Keratinocyte (primary cell): ENCODE measurements at places on chromosomes 6 and 20.

DNA sequence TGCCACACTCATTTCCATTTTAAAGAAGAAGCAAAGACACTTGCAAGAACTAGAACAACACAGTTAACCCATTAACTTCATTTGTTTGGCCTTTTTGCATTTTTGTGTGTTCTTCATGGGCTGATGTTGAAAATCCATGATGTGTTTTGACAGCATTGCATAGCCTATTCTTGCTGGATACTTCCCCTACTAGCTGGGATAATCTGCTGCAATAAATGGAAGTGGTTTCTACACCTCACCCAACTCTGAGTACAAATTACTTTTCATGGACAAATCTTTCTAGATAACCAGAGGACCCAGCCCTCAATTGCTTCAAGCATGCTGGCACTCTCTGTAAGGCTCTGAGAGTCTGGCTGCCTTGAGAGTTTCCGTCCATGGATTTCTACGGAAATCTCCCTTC is 26.5 kb downstream of the CST9L start:
- DNase-seq = no peak

GRCh38 chr6:149305372-149305771 is 12.1 kb upstream of the TAB2 start:
- no peak for DNase-seq

DNA sequence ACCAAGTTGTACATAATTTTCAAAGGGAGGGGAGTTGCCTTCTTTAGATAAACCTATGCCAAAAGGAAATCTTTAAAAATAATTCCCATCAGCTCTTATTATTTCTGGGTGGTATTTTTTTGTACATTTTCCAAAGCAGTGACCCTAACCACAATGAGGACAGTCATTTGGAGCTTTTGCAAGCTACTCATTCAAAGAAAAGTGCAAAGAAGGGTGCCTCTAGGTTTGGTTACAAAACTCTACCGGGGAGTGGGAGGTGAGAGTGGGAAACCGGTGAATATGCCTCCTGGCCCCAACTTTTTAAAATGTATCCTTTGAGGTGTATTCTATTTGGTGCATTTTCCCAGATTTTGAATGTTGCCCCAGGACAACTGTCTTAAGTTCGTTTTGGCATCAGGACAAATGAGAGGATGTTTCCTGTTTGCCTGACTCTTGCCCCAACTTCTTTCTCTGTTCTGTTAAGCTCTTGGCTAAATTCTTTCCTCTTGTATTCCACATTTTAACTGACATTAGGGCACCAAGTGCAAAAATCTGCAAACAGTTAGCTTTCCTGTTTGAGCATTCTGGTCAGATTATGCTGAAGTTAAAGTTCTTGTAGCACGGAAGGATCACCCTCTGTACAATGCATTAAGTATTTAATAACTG is 78.9 kb downstream of the SLX4IP start:
- DNase-seq = no peak

DNA sequence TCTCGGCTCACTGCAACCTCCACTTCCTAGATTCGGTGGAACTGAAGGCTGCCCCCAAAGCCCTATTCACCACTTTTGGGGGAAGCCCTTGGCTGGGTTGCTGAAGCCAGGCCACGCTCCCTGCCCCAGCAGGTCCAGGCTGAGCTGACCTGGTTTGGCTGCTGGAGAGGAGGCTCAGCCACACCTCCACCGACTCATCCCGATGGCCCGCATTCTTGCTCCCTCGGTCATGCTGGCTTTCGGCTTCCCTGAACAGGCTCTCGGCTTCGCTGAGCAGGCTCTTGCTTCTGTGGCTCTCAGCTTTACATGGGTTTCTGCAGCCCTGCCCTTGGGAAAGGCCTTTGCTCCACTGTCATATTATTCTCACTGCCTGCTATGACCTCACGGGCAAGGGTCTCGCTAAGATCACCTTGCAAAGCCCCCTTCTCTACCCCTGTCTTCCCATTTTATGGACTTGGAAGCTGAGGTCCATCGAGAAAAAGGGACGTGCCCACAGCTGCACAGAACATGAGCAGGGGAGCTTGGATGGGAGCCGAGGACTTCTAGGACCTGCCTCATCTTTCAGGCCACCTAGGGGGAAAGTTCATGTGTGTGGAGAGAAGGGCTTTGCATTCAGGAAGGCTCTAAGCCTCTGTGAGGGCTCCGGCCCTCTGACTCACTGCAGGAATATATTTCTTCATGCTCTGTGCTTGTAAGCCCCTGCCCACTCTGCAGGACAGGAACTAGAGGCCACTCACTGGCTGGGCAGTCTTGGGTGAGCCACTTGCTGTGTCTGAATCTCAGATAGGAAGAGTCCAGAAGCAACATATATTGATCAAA is 15.6 kb downstream of the ARHGAP40 start:
- no peak for DNase-seq

DNA sequence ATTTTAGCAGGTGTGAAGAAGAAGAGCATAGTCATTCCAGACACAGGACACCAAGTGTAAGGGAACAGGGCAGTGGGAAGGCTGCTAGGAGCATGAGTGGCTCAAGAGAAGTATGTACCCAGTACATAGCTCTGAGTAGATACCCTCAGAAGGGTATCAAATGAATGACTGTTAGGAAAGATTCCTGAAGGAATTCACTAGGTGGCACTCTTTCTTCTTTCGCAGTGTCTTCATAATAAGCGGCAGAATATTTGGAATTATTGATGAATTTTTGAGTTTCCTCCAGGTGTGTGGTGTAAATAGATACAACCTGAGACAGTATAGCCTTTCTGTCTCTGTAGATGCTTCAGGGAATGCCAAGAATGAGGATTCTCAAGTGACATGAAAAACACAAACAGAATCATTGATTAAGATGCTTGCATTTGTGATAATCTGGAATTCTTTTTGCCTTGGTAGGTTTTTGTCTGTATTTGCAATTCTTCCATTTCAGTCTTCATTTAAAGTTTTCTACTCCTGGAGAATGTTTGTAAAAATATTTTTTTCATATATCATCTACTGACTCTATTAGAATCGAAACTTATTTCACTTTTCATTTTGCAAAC is 264.3 kb upstream of the RIMS1 start:
- no peak for DNase-seq

DNA sequence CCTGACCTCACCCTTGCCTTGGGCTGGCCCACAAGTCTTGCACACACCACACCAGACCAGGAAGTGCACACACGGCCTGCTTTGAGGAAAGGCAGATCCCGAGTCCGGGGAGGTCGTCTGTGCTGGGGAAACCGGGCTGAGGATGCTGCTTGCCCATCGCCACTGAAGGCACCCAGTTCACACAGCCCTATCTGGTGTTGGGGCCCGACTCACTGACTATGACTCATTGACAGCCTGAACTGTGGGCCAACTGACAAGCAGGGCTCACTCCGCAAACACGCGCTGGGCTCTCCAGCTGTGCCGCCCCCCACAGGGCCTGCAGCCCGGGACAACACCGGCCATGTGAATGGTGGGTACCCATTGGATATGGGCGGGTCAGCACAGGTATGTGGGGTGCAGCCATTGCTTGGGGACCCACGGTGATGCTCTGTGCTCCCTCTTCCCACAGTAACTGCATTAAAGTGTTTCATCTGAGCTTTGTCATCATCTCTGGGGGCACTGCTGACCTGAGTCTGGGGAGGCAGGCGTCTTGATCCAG is 1.6 kb downstream of the SAMD10 start:
- no peak for DNase-seq

- no peak for DNase-seq
Measured at GRCh38 chr6:150846641-150847040, 18.9 kb upstream of the MTHFD1L start.

GRCh38 chr20:60255866-60256265 is 297.6 kb downstream of the CDH26 start:
- DNase-seq = no peak

- no peak for DNase-seq
Measured at GRCh38 chr6:36731622-36732310, 34.1 kb downstream of the RAB44 start.

DNA sequence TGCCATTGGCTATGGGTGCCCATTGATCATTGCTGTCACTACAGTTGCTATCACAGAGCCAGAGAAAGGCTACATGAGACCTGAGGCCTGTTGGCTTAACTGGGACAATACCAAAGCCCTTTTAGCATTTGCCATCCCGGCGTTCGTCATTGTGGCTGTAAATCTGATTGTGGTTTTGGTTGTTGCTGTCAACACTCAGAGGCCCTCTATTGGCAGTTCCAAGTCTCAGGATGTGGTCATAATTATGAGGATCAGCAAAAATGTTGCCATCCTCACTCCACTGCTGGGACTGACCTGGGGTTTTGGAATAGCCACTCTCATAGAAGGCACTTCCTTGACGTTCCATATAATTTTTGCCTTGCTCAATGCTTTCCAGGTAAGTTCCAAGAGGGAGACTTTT is 16.4 kb downstream of the ADGRF4 start:
- no peak for DNase-seq

DNA sequence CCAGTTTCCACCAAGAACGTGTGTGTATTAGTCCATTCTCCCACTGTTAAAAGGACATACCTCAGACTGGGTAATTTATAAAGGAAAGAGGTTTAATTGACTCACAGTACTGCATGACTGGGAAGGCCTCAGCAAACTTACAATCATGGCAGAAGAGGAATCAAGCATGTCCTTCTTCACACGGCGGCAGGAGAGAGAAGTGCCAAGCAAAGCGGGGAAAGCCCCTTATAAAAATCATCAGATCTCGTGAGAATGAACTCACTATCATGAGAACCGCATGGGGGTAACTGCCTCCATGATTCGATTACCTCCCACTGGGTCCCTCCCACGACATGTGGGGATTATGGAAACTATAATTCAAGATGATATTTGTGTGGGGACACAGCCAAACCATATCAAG is 13.1 kb downstream of the C20orf203 start:
- DNase-seq = no peak

- DNase-seq = no peak
Measured at GRCh38 chr6:128397996-128398395, 122.4 kb downstream of the PTPRK start.

GRCh38 chr20:58131151-58131550 is 97.3 kb downstream of the ANKRD60 start:
- DNase-seq = no peak

DNA sequence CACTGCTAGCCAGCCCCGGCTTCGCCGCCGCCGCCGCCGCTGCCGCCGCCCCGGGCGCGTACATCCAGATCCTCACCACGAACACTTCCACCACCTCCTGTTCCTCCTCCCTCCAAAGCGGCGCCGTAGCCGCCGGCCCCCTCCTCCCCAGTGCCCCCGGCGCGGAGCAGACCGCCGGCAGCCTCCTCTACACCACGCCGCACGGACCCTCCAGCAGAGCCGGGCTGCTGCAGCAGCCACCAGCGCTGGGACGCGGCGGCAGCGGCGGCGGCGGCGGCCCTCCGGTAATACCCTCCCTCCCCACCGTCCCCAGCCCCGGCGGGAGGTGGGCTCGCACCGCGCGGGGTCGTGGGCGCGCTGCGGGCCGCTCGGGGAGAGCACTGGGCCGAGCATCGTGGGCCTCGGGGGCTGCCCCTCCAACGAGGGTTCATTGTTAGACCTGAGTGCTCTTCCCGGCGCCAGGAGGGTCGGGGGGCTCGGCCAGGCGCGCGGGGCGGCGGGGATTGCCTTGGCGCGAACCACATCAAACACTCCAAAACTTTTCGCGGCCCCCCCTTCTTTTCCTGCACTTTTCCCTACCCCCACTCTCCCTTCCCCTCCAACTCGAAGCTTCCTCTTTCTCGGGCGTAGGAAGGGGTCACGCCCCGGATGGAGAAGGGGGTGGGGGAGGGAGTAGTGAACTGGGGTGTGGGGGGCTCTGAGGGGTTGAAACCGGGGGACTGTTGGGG is 827 bp downstream of the E2F3 start:
- no peak for DNase-seq

DNA sequence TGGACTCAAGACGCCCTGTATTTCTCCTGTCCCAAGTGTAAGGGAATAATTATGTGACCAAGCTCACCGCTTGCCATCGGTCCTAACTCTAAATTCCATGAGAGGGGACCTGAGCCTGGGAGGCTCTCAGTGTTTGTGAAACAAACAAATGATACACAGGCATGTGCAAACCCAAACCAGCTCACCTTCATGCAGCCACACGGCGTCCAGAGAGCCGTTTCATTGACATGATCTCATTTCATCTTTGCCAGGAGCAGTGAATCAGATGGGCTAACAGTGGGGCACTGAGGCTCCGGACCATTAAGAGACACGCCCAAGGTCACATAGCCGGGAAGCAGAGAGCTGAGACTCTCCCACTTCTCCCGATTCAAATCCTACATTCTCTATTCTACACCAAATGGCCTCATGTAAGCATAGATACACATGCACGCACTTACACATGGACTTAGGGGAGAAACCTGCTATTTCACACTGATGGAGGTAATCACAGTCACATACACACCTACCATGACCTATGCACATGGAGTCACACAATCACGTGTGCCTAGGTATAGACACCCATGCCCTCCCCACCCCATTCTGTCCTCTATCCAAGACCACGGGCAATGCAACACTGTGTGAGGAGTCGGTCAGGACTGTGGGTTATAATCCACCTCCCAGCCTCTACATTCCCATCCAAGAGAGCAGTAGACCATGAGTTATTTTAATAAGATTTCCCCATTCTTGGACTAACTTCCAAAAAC is 1.1 kb downstream of the BNIP5 start:
- no peak for DNase-seq

DNA sequence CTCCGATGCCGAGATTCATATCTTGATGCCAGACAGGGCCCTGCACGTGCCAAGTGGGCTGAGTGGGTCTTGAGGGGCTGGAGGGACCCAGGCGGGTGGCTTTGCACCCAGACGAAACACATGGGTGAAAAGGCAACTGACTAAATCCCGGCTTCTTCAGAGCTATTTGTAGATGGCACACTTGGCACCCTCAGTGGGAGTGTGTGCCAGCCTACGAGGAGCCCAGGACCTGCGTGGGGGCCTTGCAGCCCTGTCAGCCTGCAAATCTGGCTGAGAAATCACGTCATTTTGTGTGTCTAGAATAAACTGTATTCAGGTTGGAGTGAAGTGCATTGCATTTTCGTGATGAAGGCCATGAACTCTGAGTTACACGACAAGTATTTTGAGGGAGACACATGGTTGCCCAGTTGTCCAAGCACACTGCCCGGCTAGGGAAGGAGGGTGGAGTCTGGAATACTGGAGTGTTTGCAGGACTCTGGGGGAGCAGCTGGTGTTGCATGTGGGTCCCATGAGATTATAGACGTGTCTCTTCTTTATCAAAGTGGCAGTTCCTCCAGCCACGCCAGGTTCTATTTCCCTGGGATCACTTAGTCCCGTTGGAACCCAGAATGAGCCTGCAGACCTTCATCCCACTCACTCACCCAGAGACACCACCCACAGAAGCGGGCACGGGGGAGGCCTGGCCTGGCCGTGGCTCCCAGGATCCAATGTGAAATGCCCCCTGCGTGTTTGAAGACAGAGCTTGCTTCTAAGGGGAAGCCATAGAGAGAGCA is 60.2 kb downstream of the DLL1 start:
- DNase-seq = no peak

DNA sequence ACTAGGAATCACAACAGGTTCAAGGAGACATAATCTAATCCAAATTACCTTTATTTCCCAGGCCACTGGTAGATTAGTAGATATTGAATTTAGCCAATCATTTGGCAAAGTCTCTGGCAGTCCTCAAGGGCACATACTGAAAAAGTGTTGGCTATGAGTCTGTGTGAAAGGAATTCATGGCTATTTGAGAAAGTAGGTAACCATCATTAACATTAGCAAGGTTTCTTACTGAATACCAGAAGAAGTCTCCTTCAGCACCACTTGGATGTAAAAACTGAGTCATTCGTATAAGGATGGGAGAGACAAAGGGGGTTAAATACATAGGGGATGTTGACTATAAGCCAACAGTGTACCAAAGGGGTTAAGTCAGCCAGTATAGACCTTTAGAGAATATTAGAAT is 36.7 kb downstream of the AGPAT4 start:
- DNase-seq = no peak
